Fibroblast of skin of right biceps (primary cell): ENCODE measurements at places on chromosomes 11 and 22.

DNA sequence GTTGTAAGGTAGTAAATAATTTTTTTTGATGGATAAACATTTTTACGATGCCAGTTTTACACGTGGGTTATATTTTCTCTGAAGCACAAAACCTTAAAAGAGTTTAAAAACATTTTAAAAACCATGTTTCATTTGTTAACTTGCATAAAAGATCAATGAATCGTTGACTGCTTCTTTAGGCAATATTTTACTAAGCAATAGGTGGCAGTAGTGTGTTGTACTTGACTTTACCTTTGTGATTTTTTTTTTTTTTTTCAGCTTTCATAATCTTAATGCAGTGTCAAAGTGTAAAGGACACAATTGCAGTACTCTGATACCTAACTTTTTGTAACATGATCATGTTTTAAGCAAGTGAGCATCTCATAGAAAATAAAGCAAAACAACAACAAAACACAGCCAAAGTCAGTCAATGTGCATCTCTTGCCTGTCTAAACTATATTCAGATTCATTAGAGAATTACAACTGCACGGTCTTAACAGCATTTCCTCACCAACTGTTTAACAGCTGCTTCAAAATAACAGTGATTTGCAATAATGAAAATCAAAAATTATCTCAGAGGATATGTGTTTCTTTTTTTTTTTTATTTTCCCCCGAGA, 27.7 kb downstream of the DNAJC24 start:
- peak; percentile 15 for DNase-seq

GRCh38 chr11:70327717-70328116, 57.2 kb downstream of the PPFIA1 start:
- DNase-seq = no peak

DNA sequence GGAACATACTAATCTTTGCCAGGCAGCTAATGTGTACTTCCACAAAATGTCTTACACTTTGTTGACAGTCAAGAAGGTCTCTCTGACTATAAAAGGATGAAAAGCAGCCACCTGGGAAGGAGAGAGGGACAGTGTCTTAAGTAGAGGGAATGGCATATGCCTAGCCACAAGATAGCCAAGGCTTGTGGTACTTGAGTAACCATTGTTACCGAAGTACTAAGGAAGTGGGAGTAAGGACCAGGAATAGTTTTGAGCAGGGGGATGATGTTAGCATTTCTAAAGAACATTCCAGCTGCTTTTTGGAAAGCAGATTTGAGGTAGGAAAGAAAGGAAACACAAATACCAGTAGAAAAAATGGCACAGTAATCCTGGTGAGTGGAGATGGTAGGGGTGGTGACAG, 3.4 kb downstream of the TMEM126A start:
- DNase-seq = no peak

DNA sequence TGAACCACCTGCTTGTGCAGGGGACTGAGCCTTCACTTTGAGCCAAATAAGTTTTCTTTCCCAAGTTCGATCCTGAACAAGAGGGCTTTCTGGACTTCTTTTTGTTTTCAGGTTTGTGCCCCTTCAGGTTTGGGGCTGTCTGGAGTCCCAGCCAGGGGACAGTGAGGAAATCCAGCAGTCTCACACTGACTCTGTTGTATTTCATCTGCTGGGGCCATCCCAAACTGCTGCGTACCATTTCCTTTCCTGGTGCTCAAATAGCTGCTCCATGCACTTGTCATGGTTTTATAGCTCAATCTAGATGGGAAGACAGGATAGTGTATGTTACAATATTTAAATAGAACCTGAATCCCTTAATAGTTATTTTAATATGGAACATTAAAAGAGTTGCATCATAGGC, 66.3 kb upstream of the IGLL5 start:
- no peak for DNase-seq

DNA sequence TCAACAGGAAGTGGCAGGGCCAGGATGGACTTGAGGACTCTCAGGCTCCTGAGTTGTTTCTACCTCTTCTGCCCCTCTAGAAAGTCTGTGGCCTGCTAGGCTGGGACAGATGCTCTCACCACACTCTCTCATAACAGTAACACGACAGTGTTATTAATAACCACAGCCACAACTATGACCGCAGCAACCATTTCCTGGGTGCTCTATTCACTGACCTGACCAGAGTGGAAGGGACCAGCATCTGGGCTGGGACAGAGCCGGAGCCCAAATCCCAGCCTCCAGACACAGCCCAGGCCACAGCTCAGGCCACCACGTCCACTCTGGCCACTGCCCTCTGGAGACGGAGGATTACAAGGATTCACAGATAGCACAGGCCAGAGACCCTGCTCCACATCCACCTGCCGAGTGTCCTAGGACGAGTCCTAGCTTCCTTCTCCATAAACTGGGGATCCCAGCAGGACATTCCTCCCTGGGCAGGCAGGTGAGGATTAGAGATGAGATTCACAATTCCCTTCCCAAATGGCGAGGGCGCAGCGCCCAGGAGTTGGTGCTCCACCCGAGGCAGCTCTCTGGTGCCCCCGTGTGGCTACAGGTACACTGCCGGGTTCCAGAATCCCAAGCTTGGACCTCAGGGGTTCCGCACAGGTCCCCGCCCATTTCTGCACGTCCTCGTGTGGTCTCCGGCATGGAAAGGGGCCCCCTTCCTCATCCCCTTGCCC, 7.1 kb downstream of the PNPLA5 start:
- DNase-seq = peak; percentile 33

DNA sequence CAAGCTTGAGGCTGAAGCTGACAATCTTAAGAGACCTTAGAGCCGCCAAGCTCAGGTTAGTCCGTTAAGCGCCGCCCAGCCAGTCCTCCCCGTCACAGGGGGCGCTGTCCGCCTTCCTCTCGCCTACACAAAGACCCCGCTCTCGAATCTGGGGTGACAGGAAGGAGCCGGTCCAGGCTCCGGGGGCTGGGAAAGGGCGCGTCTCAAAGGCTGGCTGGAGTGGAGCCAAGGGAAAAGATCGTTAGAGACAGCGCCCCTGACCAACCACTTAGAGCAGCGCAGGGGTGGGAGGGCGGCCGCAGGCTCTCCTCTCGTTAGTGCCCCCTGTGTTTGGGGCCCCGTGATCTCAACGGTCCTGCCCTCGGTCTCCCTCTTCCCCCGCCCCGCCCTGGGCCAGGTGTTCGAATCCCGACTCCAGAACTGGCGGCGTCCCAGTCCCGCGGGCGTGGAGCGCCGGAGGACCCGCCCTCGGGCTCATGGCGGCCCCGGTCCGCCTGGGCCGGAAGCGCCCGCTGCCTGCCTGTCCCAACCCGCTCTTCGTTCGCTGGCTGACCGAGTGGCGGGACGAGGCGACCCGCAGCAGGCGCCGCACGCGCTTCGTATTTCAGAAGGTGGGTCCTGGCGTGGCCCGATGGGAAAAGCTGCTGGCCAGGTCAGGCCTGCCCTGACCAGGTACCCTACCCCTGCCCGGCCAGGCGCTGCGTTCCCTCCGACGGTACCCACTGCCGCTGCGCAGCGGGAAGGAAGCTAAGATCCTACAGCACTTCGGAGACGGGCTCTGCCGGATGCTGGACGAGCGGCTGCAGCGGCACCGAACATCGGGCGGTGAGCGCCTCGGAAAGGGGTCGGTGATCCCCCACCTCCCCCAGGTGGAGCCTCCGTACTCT, at the start of gene MUS81:
Gene MUS81 (plus strand): TSS at position 156 of the 887 bp plus-strand sequence. CDS start 321 bp downstream, at position 477.
- DNase-seq = peak; percentile 100

- no peak for DNase-seq
Measured at GRCh38 chr11:34458525-34458924, 19.8 kb downstream of the CAT start.

DNA sequence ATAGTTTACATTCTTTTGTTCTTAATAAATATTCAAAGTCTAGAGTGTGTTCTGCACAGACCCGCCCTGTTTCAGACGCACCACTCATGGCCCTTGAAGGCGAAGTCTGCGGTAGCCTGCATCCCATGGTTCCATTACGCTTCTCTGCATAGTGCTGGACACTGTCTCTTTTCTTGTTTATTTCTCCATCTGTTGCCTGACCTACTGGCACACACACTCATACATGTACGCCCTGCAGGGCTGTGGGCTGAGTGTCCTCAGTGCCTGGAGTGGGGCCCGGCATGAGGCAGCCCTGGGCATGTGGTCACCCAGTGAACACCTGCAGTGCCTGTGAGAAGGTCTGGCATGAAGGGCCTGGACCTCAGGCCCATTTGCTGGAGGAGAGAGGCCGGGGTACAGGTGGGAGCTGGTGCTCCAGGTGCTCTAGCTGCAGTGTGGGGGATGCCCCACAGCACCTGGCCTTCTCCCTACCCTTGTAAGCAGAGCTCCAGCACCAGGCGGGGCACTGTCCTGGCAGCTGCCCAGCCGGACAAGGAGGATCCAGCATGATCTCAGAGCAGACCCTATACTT, 404.1 kb downstream of the TBC1D22A start:
- DNase-seq = no peak

DNA sequence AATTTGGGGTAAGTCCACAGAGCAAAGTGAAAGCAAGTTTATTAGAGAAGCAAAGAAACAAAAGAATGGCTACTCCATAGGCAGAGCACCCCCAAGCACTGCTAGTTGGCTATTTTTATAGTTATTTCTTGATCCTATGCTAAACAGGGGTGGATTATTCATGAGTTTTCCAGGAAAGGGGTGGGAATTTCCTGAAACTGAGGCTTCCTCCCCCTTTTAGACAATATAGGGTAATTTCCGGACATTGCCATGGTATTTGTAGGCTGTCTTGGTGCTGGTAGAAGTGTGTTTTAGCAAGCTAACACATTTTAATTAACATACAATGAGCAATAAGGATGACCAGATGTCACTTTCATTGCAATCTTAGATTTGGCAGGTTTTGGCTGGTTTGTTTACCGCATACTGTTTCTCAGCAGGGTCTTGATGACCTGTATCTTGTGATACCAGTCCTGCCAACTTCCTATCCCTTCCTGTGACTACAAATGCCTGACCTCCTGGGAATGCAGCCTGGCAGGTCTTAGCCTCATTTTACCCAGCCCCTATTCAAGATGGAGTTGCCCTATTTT, 937 bp upstream of the C1QTNF6 start:
- DNase-seq = peak; percentile 68

DNA sequence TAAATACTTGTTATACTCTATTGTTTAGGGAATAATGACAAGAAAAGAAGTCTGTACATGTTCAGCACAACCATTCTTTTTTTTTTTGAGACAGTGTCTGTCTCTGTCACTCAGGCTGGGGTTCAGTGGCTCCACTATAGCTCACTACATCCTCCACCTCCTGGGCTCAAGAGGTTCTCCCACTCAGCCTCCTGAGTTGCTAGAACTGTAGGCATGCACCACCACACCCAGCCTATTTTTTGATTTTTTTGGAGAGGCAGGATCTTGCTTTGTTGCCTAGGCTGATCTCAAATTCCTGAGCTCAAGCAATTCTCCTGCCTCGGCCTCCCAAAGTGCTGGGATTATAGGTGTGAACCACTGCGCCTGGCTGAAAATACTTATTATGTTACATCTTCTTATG, 250.0 kb downstream of the MIAT start:
- DNase-seq = no peak

- no peak for DNase-seq
Measured at GRCh38 chr11:61691380-61692156, 11.4 kb downstream of the DAGLA start.

GRCh38 chr22:21697021-21697771, 31.4 kb downstream of the PPIL2 start:
- no peak for DNase-seq

- peak; percentile 85 for DNase-seq
Measured at GRCh38 chr22:50627642-50628542, at the start of gene ARSA. TSS of gene ARSA (minus strand) at chr22:50628152. CDS start at chr22:50627779, 373 bp downstream.

DNA sequence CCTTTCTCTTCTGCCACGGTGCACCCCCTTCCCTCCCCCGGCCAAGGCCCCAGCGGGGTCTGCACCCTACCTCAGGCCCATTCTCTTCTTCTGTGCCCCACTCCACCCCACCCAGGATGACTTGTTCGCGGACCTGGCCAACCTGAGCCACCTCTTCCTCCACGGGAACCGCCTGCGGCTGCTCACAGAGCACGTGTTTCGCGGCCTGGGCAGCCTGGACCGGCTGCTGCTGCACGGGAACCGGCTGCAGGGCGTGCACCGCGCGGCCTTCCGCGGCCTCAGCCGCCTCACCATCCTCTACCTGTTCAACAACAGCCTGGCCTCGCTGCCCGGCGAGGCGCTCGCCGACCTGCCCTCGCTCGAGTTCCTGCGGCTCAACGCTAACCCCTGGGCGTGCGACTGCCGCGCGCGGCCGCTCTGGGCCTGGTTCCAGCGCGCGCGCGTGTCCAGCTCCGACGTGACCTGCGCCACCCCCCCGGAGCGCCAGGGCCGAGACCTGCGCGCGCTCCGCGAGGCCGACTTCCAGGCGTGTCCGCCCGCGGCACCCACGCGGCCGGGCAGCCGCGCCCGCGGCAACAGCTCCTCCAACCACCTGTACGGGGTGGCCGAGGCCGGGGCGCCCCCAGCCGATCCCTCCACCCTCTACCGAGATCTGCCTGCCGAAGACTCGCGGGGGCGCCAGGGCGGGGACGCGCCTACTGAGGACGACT, 15.9 kb downstream of the RTN4RL2 start:
- DNase-seq = no peak

GRCh38 chr11:69433741-69434140, 47.7 kb upstream of the LINC01488 start:
- no peak for DNase-seq

DNA sequence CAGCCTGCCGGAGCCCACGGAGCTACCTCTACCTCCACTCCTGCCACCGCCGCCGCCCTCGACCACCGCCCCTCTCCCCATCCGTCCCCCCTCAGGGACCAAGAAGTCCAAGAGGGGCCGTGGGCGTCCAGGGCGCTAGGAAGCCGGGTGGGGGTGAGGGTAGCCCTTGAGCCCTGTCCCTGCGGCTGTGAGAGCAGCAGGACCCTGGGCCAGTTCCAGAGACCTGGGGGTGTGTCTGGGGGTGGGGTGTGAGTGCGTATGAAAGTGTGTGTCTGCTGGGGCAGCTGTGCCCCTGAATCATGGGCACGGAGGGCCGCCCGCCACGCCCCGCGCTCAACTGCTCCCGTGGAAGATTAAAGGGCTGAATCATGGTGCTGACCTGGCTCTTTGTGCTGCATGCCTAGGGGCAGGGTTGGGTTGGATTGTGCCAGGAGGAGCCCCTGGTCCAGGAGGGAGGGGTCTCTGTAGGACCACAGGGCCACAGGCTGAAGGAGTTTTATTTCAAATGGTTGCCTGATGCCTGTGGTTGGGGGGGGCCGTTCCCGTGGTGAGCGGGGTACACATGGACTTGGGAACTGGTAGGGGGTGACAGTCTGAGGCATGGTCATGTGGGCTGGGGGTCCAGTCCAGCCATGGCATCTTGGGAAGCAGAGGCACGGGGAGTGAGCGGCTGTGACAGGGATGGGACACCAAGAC, 2.3 kb downstream of the PTPRCAP start:
- DNase-seq = no peak

GRCh38 chr11:27505781-27506180, 788 bp downstream of the LIN7C start:
- DNase-seq = peak; percentile 19

GRCh38 chr11:120326845-120327281, 1.8 kb downstream of the TLCD5 start:
- no peak for DNase-seq

GRCh38 chr11:43935424-43935979, 6.9 kb upstream of the C11orf96 start:
- DNase-seq = no peak
